Right cardiac atrium (tissue), 5 donors: ENCODE measurements at places on chromosomes 5 and 9. TPM values are rescaled to one million over a fixed set of nuclear protein-coding genes. Genes with fewer than 3 reads are reported as not detected.

The NDUFS4 gene
- 124 TPM for total RNA-seq

The GZMA gene
- 1.5 TPM for total RNA-seq

The QRFP gene
- not detected for total RNA-seq

The CCNO gene
- total RNA-seq = not detected

The CDKN2B gene
- 1.3 TPM for total RNA-seq

The C5orf52 gene
- total RNA-seq = not detected

The FAM163B gene
- total RNA-seq = 1.6 TPM

The CDC25C gene
- 0.29 TPM for total RNA-seq

The PSMB7 gene
- 152 TPM for total RNA-seq

The CAMK2A gene
- total RNA-seq = 18.4 TPM

The GARIN3 gene
- total RNA-seq = not detected

The CCL21 gene
- total RNA-seq = 2.1 TPM

The TAF11L12 gene
- total RNA-seq = not detected
